ENCODE measurements at places on chromosomes 12 and 14.

DNA sequence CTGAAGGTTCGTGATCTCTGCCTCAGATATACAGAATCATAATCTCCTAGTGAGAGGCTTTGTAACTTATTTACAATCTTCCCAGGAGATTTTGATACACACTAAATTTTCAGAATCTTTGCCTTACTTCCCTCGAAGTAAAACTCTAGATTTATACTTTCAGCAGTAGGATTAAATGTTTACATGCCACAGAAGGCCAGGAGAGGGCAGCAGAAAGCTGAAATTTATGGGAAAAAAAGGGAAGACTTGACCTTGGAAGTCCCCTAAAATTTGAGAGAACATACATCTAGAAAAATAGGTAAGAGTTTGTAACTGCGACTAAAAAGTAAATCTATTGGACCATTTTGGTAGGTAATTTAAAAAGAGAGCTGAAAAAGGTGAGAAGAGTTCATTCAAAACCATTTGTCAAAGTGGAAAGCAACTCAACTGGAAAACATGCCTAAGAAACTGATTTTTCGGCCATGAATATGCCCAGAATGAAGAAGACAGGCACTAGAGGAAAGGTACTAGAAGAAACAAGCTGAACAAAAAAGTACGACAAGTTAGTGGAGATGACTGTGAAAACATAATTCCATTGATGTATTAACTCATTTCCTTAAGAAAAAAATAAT, 242.0 kb upstream of the MDGA2 start:
- peak; percentile 45 for DNase-seq

GRCh38 chr12:59887178-59887577, 291.3 kb downstream of the SLC16A7 start:
- DNase-seq = no peak

DNA sequence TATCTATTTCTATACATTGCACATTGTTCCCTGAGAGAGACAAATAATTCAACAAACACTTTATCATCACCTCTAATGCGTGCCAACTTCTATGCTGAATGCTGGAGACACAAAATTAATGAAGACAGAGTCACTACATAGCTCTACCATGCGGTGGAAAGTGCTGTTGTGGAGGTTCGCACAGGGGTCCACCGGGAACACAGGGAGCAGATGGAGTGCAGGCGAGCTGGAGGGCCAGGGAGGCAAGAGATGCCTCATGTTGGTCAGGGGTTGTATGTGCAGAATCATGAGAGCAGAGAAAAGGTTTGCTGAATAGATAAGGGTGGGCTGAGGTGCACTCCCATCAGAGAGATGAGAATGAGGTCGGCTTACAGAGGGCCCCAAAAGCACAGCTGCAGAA, 25.2 kb downstream of the FAM234B start:
- DNase-seq = no peak

- no peak for DNase-seq
Measured at GRCh38 chr12:52515319-52515646, 4.9 kb downstream of the KRT5 start.

DNA sequence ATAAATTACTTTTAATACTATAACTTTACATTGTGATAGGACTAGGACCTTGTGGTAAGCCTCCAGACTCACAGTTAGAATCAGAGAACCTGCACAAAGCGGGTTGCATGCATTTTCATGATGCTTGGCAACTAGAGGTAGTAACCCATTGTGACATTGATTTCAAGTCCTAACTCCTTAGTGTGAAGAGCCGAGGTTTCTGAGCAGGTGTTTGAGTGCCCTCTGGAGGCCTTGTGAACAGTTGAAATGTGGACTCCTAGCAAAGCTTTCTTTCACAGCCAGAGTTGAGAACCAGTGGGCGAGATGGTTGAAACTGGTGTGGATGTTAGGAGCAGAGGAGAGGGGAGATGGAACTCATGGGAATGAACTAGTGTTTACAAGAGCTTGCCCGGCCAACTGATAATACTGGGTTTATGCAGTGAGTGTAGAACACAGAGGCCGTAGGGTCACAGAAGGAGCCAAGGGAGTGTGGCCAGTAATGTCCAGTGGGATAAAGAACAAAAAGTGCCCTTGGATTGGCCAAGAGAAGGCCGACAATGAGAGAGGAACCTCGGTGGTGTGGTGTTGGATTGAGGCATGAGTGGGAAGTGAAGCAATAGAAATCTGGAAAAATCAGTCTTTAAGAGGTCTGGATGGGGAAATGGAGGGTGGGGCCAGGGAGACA, 10.9 kb downstream of the ZNF664 start:
- DNase-seq = peak; percentile 77

GRCh38 chr12:105331805-105332251, 1.3 kb downstream of the C12orf75 start:
- peak; percentile 37 for DNase-seq

DNA sequence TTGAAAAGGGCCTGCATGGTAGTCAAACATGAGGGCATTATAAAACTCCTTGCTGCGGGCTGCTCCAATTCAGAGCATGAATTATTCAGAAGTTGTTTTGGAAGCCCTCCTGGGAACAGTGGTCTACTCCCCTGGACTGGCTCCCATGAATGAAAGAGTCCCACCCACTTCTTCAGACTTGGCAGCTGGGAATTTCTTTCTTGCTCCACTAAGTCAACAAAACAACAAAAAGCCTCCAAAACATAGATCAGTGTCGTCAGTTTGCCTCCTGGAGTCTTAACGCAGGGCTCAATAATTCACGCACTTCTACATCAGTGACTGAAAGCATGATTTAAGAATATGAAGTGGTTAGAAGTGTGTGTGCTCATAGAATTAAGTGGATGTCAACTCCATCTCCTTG, 37.9 kb downstream of the AKAP6 start:
- no peak for DNase-seq

DNA sequence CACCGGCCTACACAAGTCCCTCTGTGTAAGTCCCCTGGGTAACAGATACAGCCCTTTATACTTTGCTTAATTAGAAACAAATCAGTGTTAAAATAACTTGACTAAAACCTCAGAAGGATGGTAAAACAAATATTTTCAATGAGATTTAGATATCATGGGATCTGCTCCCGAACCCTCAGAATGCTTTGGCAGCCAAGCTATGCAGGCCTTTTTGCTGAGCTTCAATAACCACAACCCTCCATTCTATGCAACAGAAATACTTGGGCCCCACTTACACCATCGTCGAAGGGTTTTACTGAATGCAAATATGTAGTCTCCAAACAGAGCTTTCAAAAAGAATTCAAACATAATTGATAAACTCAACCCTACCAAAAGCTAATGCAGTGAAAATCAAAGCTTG, 29.3 kb upstream of the PITPNM2 start:
- DNase-seq = no peak

- no peak for DNase-seq
Measured at GRCh38 chr12:52630008-52630500, 11.7 kb upstream of the KRT73 start.

GRCh38 chr14:87652278-87652677, 340.7 kb downstream of the GALC start:
- DNase-seq = no peak

DNA sequence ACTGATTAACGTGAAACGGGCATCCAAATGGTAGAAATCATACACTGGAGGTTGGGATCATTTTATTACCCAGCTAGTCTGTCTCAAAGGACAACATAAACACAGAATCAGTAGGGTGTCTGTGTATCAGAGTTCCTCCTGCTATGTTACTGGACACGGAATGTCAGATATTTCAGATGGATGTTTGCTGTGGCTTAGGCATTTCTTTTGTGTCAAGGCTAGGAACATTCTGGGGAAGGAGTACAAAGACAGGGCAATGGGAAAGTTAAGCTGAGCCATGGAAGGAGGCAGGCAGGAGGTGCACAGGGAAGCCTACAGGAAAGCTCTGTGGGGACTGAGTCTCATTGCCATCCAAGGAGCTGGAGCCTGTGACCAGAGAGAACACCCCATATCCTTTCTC, 254.6 kb downstream of the C12orf75 start:
- DNase-seq = no peak

- DNase-seq = no peak
Measured at GRCh38 chr12:127260531-127260930, 1006.4 kb upstream of the TMEM132C start.

DNA sequence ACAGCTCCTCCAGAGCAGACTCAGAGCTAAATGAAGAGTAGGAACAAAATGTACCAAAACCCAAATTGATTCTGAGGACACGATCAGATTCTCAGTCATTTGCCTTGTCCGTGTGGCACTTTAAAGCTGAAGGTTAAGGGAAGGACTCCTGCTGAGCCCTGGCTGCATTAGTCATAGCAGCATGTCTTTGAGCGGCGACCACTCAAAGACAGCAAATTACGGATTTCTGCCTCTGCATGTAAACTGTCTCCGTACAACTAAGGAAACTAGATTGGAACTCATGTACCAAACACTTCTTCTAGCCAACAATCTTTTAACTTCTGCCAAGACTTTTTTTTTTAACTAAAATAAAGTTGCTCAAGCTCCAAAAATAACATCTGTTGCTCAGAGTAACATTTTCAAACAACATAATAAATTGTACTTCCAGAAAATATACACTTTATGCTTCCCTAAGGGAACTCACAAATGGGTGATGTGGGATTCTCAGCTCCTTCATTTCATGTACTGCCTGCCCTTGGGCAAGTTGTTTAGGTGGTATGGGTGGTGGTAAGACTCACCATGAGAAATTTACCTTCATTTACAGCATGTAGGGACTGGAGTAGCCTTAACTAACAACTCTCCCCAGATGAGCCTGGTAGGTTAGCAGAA, 56.1 kb downstream of the RERG start:
- DNase-seq = no peak

GRCh38 chr14:95162641-95163040, 5.3 kb upstream of the DICER1 start:
- no peak for DNase-seq

DNA sequence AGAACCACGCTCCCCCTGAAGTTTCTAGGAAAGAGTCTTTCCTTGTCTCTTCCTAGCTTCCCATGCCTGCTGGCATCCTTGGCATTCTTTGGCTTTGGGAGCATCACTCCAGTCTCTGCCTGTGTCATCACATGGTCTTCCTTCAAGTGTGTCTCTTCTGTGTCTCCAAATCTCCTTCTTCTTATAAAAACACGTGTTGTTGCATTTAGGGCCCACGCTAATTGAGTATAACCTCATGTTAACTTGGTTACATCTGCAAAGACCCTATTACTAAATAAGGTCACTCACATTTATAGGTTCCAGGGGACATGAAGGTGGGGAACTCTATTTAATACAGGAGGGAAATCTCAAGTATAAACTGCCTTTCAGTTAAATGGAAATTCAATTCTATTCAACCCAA, 63.0 kb downstream of the E2F7 start:
- DNase-seq = no peak

GRCh38 chr12:50397117-50397650, 775 bp upstream of the FAM186A start:
- no peak for DNase-seq

DNA sequence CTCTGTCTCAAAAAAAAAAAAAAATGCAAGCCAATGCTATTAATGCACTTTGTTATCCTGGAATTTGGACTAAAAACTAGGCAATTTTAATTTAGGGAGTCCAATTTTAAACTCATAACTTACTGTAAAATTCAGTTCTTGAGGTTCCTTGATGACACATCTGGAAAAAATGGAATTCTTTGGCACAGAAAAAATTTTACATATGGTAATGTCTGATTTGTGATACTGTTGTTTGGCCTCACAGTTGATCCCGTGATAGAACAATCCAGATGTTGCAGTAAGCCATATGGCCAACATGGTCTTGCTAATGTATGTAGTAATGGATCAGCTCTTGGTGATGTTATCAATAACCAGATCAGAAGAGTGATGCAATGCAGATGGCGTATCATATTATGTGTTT, 1089.8 kb downstream of the FLRT2 start:
- DNase-seq = no peak

- no peak for DNase-seq
Measured at GRCh38 chr12:128078301-128078971, 188.5 kb upstream of the TMEM132C start.

- DNase-seq = no peak
Measured at GRCh38 chr12:95851606-95852005, 7.1 kb upstream of the SNRPF start.

- DNase-seq = no peak
Measured at GRCh38 chr14:93719256-93719655, 69.0 kb downstream of the PRIMA1 start.

- no peak for DNase-seq
Measured at GRCh38 chr12:89085421-89085820, 266.9 kb downstream of the DUSP6 start.

DNA sequence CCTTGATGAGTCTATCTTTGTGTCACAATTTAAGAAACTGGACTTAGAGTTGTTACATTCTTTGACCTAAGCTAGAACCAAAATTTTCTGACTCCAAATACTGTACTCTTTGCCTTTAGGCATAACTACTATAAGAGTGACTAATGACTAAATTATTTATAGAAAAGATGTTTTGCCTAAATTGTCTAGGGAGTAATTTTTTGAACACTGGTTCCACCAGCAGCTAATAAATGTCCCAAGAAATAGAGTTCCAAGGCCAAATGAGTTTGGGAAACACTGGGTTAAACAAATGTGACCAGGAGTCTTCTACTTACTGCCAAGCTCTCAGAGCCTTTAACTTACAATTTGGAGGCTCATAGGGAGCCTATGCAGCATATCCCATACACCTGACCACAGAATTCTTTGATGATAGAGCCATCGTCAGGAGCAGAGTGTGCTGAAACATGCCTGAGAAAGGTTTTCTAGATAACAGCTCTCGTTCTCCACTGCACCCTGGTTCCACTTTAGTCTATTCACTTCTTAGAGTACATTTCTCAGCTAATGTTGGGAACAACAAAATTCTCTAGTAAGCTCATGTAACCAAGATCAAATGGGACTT, 215.9 kb upstream of the HMGA2 start:
- DNase-seq = no peak

DNA sequence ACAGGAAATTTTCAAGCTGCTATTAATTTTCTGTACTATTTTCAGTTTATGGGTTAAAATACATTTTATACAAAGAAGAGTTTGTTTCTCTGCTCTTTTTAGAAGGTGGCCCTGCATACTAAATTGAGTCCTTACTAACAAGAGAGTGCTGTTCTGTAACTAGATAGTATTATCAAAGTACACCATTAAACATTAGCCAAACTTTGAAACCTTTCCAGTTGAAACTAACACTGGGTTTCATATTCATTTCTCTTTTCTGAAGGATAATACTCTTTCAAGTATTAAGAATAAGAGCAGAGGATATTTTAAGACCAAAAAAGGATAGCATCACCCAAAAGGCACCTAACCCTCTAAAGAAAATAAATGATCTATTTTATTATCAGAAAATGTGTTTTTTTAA, 47.2 kb downstream of the PEBP1 start:
- no peak for DNase-seq

DNA sequence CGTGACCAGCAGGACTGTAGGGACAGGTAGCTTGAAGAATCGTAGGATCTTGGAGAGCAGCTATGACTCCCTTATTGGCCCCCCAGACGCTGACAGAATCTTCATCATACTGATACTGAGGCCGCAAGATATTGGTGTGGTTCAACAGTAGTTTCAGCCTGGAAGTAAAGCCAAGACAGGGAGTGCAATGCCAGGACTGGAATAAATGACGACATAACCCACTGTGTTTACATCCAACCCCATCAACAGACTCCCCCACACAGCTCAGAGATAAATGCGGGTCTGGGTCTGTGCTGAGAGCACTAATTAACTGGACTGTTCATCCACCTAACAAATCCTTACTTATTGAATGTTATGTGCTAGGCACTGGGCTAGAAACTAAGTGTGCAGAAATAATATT, 16.6 kb downstream of the NOXRED1 start:
- no peak for DNase-seq

- DNase-seq = no peak
Measured at GRCh38 chr12:27861428-27862167, 81.6 kb upstream of the MANSC4 start.
